Stimulated activated CD4-positive, alpha-beta T cell treated with anti-CD3 and anti-CD28 coated beads, Interleukin-4, amount 100 ng/mL, for 4 hours (primary cell): ENCODE measurements at places on chromosomes 6 and 20.

- no peak for DNase-seq
Observed at GRCh38 chr20:57503035-57503658, 21.8 kb downstream of the CTCFL start.

GRCh38 chr6:40498148-40498547 lies 89.0 kb downstream of the LRFN2 start:
- no peak for DNase-seq

DNA sequence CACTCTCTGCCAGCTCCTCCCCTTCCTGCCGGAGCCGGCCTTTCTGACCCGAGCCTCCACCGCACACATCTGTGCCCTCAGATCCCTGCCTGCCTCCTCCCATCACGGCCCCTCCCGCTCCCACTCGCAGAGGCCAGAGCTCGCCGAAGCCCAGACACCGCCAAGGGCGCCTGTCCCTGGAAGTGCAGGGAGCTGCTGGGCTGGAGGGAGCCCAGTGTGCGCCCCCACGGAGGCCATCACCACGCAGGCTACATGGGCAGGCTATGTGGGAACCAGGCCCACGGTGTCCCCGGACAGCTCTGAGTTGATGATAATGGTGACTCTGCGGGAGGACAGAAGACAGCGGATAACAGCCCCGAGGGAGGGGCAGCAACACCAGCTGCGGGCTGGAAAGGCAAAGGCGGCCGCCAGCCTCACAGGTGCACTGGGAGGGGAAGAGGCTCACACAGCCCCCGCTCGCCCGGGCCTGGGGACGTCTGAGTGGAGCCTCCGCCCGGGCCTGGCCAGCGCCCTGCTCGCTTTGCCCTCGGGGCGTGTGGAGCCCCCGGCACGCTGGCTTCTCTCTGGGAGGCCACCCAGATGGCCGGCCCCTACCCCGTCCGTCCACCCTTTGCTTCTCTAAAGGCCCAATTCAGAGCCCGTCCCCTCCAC lies 154.9 kb downstream of the DLL1 start:
- DNase-seq = no peak

DNA sequence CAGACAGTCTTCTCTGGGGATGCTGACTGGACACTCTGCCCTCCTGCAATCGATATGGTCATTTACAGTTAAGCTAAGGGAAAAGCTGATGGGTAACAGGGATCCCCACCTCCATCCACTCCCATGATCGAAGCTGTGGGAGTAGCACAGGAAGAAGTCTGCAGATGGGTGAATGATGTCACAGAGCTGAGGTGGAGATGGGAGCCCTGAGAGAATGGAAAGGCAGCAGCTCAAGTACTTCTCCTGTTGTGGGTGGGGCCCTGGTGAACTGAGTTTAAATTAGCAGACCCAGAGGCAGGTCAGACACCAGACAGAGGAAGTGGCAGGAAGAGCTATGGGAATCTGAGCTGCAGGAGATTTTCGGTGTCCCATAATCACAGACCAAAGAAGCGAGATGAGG lies 29.0 kb downstream of the HDGFL1 start:
- no peak for DNase-seq

GRCh38 chr6:18126121-18126520 lies 3.6 kb upstream of the NHLRC1 start:
- no peak for DNase-seq

GRCh38 chr20:44092551-44093248 lies 94.3 kb downstream of the JPH2 start:
- no peak for DNase-seq

GRCh38 chr6:90610301-90610750 lies 23.5 kb upstream of the MAP3K7 start:
- no peak for DNase-seq

DNA sequence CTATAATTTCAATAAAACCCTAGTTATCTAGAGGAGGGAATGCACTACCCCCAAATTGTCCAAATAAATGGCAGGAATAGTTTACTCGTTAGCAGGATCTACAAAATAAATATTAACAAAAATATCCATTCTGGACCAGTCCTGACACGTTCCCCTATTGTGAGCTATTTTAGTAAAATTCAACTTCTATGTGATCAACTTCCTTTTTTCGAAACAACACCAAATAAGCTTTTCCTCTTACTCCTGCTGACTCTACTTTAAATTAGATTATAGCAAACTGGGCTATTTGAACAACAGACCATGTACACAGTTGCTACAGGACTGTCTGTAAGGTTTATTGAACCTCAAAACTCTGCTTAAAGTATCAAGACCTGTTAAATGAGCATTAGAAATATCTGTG lies 154.3 kb downstream of the IPCEF1 start:
- no peak for DNase-seq

DNA sequence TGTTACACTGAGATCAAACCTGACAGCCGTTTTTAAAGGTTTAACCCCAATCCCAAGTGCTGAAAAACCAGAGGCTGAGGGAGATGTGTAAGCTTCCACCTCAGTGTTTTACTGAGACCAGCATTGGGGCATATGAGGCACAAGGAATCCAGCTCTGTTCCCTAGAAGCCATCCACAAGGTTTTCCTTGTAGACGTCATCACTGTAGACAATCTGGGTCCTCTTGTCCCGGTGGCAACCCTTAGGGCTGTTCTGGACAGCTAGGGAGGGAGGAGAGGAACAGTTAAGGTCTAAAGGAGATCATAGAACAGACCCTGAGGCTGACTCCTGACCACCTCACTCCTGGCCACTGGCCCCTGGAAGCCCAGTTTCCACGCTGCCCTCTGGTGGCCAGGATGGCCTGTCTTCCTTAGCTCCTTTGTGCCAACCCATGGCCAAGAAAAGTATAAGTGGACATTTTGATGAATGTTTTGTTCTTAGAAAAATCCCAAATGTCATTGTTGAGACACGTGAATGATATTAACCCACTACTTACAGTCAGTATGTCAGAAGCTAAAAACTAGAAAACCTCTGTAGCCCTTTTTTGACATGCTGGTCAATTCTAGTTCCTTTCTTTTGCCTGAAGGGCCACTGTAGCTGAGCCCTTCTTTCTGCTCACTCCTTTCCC lies 6.4 kb downstream of the CFB start:
- DNase-seq = no peak

GRCh38 chr6:11769244-11769643 lies 9.4 kb downstream of the ADTRP start:
- DNase-seq = no peak

GRCh38 chr6:38671885-38672467 lies 31.0 kb downstream of the GLO1 start:
- no peak for DNase-seq

DNA sequence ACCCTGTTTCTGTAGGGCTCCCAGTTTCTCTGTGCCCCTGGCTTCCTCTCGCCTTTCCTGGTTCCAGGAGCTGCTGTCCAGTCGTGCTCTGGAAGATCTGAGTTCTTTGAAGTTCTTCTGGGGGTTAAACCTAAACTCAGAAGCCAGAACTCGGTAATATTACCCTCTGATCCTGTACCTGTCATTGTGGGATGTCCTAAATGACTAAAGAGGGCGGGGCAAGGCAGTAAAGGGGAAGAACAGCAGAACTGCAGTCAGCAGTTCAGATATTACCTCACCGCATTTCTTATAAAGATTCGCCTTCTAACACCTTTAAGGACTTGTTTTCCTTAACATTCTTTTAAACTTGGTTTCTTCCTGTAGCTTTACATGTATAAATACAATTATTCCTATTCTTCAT lies 63.9 kb downstream of the FAM120B start:
- no peak for DNase-seq

- no peak for DNase-seq
Observed at GRCh38 chr20:19631410-19631809, 126.6 kb upstream of the RIN2 start.

- DNase-seq = no peak
Observed at GRCh38 chr6:14231071-14231483, 113.5 kb downstream of the CD83 start.

GRCh38 chr20:51342510-51343236 lies 199.8 kb downstream of the NFATC2 start:
- DNase-seq = no peak

DNA sequence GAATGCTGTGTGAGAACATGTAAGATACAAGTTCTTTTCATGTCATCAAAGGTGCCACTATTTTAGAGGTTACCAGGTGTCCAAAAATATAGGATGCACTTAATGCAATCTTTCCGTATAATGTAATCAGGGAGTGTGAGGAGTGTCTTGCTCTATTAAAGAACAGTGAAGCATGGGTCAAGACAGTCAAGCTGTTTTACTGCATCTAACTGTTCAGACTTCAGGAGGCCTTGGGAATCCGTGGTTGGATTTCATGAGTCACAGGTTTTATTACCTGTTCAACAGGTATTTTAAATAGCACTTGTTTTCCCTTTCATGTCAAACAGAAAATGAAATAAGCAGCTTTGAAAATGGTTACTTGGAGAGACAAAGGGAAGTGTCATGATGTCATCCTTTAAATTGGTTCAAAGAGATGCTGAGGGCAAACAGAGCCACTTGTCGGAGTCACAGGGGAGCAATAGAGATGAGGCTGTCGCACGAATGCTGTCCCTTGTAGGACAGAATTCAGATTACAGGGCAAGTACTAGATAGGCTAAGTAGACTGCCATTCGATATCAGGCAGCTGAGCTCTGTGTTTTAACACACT lies 621.5 kb downstream of the QKI start:
- no peak for DNase-seq

- no peak for DNase-seq
Observed at GRCh38 chr6:33878562-33878961, 74.8 kb upstream of the MLN start.

GRCh38 chr6:46016063-46016608 lies 476 bp upstream of the CLIC5 start:
- no peak for DNase-seq

GRCh38 chr6:35640017-35640664 lies 48.6 kb downstream of the FKBP5 start:
- no peak for DNase-seq
